ENCODE measurements at places on chromosomes 3 and 15. TPM values are rescaled to one million over a fixed set of nuclear protein-coding genes. Genes with fewer than 3 reads are reported as not detected.

DNA sequence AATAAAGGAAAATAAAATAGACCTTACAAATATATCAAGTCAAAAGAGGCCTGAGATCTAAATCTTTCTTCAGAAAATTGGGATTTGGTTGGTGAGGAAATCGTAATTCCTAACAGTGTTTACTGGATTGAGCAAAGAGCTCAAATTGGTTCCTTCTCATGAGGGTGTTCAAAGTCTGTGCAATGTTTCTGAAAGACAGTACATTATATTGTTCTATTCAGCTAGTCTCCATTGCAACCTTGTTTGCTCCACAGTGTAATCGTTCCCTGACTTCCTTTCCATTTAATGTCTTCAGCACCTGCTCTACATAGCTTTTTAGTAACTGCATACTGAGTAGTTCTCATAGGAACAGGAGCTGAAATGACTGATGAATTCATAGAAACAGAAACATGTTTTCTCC lies 326.8 kb downstream of the SUCLG2 start:
- no peak for DNase-seq

Gene RBP2
- not detected for total RNA-seq

GRCh38 chr3:171396048-171396447 lies 64.2 kb downstream of the TNIK start:
- DNase-seq: no peak

DNA sequence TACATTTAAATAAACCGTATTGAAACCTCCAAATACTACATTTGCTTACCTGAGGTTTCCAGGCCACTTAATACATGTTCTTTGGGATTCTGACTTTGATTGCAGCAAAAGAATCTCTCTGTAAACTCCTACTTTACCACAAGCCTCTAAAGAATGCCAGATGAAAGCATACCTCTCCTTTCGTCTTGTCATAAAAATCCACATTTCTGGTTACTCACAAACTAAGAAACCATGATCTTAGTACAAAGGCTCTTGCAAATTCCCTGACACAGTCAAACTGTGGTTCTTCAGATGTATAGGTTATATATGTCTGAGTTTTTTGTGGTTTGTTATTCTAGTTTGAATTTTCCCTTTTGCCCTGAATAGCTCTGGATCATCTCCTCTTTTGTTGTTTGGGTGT lies 188.4 kb downstream of the RAP2B start:
- DNase-seq: no peak

- DNase-seq: no peak
These were observed 49.6 kb upstream of the ST8SIA2 start for GRCh38 chr15:92343924-92344643.

DNA sequence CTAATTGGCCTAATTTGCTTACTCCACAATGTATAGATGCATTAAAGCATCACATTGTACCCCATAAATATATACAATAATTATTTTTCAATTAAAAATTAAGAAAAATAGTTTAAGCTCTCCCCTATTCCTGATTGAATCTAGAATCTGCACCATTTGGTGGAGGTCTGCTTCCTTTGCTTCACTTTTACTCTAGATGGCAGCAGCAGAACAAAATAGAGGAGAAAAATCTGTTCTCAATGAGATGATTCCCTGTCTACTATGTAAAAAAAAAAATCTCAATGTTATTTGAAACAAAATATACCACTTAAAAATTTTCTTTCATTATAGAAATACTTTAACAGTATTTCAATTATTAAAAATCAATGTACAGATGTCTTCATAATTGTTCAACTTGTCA lies 109.6 kb upstream of the FXR1 start:
- no peak for DNase-seq

DNA sequence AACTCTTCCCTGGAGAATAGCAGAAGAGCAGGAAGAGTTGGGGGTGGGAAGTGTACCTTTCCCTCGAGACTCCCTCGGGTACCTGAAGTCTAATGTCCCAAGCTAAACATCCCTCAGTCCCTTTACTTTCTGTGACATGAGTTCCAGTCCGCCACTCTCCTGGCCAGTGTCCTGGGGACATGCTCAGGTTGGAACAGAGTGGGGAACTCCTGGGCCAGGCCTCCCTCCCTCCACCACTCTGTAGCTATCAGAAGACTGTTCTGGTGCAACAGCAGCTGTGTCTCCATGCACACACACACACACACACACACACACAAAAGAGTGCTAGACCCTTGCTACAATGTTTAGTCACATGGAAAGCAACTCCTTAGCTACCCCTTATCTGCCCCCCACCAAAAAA lies 155.0 kb upstream of the HES1 start:
- no peak for DNase-seq

DNA sequence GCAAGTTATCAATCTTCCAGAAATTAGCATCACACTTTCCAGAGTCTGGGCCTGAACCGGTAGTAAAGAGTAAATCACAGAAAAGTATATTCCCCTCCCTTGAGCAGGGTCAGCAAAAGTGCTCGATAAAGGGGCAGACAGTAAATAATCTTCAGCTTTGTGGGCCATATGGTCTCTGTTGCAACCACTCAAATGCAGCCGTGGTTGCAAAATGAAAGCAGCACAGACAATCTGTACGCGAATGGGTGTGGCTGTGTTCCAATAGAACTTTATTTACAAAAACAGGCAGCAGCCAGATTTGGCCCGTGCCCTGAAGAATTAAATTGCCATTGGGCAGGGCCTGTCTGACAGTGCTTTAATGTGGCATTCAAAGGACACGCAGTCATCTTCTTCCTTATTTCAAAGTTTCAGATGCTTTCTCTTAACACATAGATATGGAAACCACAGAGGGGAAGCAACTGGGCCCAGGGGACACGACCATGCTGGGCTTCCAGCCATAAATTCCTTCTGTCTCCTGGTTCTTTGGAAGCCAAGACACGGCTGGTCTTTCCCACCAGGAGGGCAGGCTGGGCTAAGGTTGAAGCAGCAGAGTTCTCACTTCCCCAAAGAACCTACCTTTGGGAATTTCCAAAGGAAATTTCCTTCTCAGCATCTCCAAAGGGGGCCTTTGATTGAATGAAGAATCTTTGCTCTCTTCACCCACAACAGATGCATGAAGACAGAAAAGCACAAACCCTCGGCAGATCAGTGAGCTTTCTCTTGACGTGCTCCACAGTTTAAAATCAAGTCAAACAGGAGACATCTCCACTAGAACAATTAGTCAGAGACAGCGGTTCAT lies 489.8 kb upstream of the PROK2 start:
- DNase-seq: peak; percentile 31

Gene SMCO1
- not detected for total RNA-seq

Gene GAP43
- 0.26 TPM for total RNA-seq

Gene SLC12A8
- total RNA-seq: 10.1 TPM

- no peak for DNase-seq
These were observed 142.4 kb upstream of the IL12A start for GRCh38 chr3:159846255-159846654.

GRCh38 chr3:178003756-178004155 lies 532.5 kb upstream of the KCNMB2 start:
- DNase-seq: no peak

DNA sequence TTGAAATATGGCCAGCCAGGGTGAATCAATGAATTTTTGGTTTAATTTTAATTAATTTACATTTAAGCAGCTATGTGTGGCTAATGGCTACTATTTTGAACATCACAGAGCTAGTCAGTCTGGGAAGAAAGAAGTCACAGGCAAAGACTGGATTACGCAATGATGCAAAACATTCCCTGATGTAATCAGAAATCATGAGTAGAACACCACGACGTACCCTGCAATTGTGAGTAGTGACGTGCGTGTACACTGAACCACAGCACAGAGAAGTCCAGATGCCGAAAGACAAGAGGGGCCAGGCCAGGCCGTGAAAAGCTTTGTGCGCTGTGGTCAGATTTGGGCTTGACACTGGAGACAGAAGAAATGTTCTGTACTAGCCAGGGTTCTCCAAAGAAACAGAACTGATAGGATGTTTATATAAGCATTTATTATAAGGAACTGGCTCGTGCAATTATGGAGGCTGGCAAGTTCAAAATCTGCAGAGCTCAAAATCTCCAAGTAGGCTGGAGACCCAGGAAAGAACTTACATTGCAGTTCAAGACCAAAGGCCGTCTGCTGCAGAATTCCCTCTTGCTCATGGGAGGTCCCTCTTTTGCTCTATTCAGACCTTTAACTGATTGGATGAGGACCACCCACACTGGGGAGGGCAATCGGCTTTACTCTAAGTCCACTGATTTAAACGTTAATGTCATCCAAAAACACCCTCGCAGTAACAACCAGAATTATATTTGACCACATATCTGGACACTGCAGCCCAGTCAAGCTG lies 44.6 kb downstream of the SH3BP5 start:
- DNase-seq: peak; percentile 46

Gene NOX5
- total RNA-seq: not detected

DNA sequence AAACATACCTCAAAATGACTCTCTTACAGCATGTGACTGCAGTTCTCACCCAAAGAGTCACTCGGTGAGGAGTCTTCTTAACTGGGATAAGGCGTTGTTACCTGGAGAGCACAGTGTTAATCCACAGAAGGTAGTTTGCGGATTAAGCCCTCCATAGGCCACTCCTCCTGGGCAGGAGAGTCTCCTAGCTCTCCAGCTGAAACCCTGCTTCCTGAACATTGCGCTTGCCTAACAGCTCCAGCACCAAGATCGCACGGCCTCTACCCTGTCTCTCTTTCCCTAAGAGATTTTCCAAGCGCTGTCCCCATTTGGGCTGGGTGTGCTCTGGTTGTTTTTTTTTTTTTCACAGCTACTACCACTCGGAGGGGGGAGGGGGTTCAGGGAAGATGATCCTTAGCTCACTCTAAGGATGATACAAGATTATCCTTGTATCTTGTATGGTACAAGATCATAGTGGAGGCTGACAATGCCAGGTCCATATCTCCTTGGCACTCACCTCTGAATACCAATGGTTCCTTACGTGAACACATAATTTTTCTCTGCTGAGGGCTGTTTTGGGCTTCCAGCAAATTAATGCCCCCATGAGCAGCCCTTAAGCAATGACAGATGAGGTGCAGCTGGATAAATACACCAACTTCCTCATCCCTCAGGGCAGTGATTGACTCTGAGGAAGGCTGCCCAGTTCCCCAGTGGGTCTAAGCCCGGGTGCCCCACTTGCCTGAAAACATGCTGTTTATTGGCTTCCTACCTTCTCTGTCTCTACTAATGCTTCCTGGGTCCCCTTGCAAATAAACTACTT lies 185.2 kb upstream of the TSC22D2 start:
- no peak for DNase-seq
